ENCODE measurements at places on chromosomes 7 and 10.

GRCh38 chr10:102461187-102462054 lies 10.1 kb upstream of the C10orf95 start:
- DNase-seq: peak; percentile 90

- DNase-seq: no peak
Observed at GRCh38 chr10:69948261-69948660, 104.4 kb upstream of the MACROH2A2 start.

GRCh38 chr10:3631701-3632330 lies 153.2 kb downstream of the KLF6 start:
- DNase-seq: no peak

DNA sequence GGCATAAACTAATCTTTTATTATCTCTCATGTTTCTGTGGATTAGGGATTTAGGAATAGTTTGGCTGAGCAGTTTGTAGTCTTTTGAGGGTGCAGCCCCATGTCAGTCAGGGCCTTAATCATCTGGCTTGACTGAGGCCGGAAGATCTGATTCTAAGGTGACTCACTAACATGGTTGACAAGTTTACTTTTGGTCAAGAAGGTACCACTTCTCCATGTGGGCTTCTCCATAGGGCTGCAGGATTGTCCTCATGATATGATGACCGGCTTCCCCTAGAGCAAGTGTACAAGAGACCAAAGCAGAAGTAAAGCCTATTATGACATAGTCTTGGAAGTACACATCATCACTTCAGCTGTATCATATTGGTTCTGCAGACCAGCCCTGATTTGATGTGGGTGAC lies 45.9 kb upstream of the OIT3 start:
- no peak for DNase-seq

- DNase-seq: no peak
Observed at GRCh38 chr7:24755541-24756407, 1.5 kb downstream of the GSDME start.

DNA sequence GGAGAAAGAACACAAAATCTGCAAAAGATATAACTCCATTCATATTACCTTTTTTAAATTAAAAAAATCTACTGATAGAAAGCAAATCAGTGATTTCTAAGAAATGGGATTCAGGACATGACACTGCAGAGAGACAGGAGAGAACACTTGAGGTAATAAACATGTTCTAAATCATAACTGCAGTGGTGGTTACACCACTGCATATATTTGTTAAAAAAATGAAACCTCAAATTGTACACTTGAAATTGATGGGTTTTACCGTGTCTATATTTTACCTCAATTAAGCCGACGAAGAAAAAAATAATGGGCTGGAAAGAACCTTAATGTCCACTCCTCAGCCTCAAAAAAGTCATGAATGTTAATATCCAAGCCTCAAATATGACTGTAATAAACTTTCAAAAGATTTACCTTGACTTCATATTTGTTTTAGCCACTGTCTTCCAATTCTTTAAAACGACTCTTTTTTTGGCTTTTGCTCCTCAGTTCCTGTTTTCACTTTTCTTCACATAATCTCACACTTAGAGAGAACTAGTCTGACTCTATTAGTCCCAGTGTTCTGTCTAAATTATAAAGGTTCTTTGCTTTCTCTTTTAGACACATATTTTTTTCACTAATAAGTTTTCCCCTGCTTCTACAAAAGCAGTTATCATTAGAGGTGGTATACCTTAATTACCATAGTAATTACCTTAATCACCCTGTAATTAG lies 502.4 kb downstream of the GRM8 start:
- DNase-seq: no peak

- peak; percentile 33 for DNase-seq
Observed at GRCh38 chr7:22885797-22886261, 63.2 kb upstream of the TOMM7 start.

DNA sequence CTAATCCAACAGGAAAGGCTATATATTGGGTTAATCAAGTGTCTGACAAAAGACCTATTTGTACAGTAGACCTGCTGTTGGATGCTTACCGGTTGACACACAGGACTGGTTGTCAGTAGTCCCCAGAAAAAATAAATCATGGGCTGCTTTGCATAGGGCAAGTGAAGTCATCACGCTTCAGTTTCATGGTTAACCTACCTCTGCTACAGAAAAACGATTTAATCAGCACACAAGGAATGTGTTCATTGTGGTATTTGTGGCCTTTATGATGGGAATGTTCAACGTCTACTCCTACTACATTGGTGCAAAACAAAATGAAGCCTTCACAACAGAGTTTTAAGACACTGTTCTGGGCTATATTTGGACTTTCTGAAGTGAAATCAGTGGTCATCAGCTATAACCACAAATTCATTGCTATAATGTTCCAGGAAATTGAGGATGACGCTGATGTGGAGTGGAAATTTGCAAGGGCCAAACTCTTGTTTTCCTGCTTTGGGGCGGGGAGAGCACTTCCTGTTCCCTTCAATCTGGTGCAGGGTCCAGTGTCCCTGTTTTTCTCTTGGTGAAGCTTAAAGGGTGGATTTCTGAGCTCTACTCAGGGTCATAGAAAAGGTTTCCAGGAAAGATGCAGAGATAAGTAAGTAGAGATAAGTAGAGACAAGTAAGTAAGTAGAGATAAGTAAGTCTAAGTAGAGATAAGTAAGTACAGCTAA lies 39.3 kb upstream of the GGCT start:
- DNase-seq: no peak

GRCh38 chr10:12351447-12351846 lies 2.1 kb downstream of the CAMK1D start:
- DNase-seq: no peak

DNA sequence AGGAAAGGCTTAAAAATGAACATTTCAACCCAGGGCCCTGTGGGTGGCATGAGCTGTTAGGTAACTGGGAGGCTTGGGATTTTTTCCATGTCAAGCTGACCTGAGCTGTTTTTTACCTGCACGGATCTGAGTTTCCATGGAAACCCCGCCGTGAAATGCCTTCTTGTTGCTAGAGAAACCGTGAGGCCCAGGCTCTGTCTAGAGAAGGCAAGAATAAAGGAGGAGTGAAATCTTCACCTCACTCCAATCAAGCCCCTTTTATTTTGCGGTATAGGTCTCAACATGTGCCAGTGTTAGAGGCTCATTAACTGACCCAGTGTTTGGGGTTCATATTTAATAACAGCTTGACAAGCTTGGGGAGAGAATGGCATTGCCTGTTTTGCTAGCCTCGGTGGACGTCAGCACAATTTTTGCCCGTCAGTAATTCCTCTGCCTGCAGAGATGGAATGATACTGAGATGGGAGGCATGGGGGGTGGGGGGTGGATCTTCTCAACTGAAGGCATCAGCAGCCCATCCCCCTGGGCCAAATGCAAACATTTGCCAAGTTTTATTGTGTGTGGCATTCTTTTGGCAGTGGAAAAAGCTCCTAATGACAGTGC lies 48.9 kb upstream of the PDCD4 start:
- no peak for DNase-seq

DNA sequence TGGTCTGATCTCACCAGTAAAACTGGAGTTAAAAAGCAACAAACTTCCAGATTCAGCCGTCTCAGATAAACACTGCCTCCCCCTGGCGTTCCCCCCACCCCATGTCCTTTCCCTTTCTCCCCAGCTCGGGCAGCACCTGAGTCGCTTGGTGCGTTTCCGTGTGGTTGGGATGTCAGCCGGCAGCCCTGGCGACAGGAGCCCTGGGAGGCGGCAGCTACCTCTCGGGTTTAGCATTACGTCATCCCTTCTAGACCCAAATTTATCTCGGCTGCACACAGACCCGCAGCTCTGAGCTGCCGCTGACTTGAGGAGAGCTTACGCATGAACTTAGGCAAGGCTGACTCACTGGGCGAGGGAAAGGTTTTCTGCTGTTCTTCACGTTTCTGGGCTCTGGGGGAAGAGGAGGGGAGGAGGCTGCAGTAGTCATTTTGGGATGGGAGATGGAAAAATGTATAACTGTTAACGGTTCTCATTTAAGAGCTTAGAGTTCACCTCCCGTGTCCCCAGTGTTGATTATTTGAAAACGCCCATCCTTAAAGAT lies 14.4 kb downstream of the MXI1 start:
- peak; percentile 67 for DNase-seq

- no peak for DNase-seq
Observed at GRCh38 chr10:101283762-101284100, 54.5 kb upstream of the LBX1 start.

DNA sequence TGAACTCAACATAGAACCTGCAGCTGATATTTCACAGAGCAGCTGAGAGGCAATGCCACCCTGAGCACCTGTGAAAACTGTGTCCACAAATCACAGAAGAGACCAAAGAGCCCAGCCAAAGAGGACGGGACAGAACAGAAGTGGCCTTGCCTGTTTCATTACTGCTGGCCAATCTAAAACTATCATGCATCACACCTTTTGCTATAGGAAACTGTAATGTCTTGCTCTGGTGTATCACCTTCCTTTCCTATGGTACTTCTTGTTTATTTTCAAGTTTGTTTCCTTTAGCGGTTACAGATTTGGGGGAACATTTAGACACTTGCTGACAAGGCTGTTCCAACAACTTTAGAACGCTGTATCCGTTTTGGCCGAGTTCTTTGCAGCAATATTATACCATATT lies 80.3 kb downstream of the PIP4K2A start:
- DNase-seq: no peak

- DNase-seq: no peak
Observed at GRCh38 chr7:12801107-12801506, 113.7 kb downstream of the ARL4A start.

- no peak for DNase-seq
Observed at GRCh38 chr7:16395121-16395520, 26.2 kb downstream of the CRPPA start.

- no peak for DNase-seq
Observed at GRCh38 chr10:12975906-12976305, 25.6 kb downstream of the CCDC3 start.

GRCh38 chr7:29457141-29457561 lies 106.5 kb upstream of the PRR15 start:
- DNase-seq: no peak

GRCh38 chr10:109620396-109620795 lies 302.9 kb downstream of the XPNPEP1 start:
- no peak for DNase-seq

DNA sequence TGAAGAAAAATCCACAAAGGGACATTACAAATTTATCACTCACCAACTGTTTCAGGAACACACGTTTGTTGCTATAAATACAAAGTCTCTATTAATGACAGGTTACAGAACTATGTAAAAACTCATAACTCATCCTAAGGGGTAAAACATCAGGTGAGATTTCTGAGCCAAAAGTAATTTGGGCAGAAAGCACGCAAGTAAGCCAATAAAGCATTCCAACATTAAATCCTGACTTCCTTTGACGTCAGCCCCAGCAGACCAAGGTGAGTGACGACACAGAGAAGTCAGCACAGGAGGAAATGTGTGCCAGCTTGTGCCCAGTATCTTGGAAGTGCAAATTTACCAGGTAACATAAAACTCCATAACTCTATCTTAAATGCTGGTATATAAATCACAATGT lies 45.7 kb downstream of the IMMP2L start:
- DNase-seq: no peak

- no peak for DNase-seq
Observed at GRCh38 chr7:113790025-113790424, 128.8 kb downstream of the PPP1R3A start.

DNA sequence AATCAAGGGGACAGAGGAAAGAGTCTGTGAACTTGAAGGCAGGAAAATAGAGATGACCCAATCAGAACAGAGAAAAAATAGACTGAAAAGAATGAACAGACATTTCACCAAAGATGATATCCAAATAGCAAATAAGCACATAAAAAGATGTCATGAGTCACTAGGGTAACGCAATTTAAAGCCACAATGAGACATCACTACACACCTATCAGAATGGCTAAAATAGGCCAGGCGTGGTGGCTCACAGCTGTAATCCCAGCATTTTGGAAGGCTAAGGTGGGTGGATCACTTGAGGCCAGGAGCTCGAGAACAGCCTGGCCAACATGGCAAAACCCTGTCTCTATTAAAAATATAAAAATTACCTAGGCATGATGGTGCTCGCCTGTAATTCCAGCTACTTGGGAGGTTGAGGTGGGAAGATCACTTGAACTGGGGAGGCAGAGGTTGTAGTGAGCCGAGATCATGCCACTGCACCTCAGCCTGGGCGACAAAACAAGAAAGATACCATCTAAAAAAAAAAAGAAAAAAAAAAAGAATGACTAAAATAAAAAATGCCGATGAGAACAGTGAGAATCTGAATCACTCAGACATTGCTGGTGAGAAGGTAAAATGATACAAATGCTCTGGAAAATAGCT lies 100.9 kb downstream of the LHPP start:
- no peak for DNase-seq

DNA sequence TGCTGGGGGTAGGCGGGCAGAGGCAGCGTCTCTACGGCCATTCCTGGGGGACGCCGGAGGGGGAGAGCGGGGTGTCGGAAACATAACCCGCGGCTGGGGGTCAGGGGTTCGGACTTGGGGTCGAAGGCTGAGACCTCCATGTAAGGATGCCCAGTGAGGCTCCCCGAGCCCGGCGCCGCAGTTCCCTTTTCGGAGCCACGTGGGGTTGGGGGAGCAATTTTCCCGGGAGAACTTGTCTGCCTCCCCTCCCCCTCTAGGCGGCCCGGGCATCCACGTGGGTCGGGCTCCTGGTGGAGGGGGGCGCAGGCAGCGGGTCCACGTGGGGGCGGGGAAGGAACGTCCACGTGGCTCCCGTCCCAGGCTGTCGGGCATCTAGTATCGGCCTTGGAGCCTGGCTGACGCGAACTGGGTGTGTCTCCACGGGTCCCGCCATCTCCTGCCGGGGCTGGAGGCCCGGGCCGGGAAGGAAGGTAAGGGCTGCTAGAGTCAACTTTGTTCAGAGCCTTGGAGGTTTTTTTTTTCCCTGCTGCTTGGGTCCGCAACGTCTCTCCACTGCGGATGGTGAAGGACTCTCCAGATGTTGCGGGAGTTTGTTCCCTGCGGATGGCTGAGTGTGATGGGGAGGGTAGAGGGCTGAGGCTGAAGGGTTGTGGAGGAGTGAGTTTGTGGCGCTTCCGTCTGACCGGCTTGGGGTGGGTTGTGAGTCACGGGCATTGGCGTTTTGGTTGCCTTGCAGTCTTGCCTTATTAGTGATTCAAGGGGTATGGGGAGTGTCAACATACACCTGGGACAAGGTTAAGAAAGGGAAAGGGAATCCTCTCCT lies 744 bp downstream of the PPRC1 start:
- peak; percentile 50 for DNase-seq

DNA sequence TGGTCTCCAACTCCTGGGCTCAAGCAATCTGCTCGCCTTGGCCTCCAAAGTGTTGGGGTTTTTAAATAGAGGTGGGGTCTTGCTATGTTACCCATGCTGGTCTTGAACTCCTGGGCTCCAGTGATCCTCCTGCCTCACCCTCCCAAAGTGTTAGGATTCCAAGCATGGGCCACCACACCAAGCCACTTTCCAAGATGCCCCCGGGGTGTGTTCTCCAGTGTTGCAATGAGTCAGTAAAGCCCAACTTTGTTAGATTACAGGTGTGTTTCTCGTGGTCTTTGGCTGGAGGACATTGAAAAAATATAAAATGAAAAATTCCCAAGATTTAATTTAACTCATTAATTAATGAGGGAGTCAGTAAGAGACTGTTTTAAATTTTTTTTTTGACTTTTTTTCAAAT lies 29.2 kb downstream of the TACR2 start:
- DNase-seq: no peak

DNA sequence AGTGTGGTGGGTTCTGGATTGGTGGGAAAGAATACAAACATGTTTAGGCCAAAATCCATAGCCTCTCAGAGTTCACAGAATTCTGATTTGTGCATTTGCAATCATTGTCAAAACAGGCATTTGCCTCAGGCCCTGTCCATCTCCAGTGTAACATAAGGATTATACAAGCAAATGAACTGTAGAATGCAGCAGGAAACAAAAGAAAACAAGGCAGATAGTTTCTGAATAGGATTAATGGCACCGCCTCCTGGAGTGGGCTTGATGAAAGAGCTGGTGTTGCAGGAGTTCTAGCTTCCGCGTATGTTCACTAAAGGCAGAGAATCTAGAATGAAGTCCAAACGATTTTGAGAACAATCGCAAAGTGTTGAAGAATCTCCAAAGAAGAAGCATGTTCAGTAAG lies 11.3 kb upstream of the MPP7 start:
- no peak for DNase-seq

Measured in activated T-helper 9 cell treated with anti-CD3 and anti-CD28 coated beads, Interleukin-2, amount 50 U/mL, for 16 hours (primary cell).